T47D (cell line): ENCODE measurements at places on chromosomes 12 and 14.

- DNase-seq, result no peak
Measured at GRCh38 chr14:104794993-104795780, at the start of gene AKT1. TSS of gene AKT1 (minus strand) at chr14:104795748. CDS start at chr14:104792643, 3,105 bp downstream.

DNA sequence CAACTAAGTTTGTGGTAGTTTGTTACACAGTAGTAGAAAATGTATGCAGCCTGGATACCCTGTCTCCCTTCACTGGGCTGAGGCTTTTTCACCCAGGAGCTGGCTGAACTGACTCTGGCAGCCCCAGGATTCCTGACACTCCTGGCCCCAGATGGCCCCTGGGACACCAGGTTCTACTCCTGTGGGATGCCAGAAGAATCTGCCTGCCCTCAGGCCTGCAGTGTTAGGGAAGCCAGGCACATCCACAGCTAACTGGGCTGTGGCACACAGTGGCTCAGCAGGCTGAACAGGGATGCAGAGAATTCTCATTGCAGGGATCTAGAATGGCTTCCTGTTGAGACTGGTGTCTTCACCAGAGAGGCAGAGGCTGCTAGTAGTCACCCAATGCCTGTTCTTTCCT, 8.5 kb downstream of the IFI27 start:
- no peak for DNase-seq

- DNase-seq, result peak; percentile 74
Measured at GRCh38 chr12:40152783-40153383, 47.0 kb upstream of the SLC2A13 start.

DNA sequence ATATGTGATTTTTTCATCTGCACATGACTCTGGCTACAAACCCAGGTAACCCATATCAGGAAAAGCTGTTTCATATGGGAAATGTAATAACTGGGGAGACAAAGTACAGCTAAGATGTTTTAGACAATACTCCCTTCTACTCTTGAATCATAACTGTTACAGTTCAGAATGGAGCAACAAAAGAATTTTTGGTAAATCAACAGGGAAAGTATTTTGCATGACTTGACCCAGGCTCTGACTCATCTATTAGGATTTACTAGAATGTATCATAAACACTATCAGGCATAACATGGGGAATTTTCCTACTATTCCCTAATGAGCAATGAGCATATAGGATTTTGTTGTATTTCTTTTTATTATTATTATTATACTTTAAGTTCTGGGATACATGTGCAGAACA, 553.0 kb downstream of the SLC16A7 start:
- no peak for DNase-seq

GRCh38 chr12:108814462-108815211, 42.7 kb downstream of the SSH1 start:
- DNase-seq, result no peak

DNA sequence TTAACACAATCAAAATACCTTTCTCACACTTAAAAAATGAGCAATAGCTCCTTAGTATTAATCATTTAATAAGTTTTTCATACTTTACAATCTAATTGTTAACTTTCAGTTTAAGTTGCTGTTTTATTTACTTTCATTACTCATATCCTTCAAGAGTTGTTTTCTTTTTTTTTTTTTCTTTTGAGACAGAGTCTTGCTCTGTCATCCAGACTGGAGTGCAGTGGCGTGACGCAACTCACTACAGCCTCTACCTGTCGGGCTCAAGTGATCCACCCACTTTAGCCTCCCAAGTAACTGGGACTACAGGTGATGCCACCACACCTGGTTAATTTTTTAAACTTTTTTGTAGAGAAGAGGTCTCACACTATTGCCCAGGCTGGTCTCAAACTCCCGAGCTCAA, 16.1 kb downstream of the ZBTB1 start:
- DNase-seq, result no peak

- DNase-seq, result no peak
Measured at GRCh38 chr12:39077226-39077625, 171.8 kb upstream of the CPNE8 start.

DNA sequence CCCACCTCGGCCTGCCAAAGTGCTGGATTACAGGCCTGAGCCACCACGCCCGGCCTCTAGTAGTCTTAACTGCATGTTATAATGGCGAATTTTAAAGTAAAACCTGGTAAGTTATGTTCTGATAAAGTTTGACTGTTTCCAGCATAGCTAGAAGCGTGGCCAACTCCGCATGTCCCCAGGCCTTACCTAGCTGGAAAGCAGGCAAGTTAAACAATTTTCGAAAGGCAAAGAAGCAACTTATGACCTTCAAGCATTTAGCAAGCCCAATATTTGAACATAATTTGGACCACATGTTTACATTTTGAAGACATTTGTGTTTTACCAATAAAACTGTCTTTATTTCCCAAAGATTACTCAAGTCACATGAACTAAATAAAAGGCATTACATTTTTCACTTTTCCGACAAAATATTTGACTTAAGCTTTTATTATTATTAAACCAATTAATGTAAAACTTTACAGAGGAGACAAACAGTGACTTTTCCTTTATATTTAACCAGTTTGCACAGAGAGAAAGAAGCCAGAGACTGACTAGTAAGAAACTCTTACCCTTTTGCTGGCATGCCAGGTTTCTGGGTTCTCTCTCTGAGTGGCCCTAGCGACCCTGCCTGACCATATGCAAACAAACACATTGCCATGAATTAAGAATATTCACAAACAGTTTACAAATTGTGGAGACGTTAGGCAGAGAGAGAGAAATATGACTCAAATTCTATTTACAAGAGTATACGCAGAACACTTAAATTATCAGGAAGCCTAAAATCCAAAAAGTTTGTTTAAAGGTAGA, 106.3 kb downstream of the RIN3 start:
- DNase-seq, result peak; percentile 31

DNA sequence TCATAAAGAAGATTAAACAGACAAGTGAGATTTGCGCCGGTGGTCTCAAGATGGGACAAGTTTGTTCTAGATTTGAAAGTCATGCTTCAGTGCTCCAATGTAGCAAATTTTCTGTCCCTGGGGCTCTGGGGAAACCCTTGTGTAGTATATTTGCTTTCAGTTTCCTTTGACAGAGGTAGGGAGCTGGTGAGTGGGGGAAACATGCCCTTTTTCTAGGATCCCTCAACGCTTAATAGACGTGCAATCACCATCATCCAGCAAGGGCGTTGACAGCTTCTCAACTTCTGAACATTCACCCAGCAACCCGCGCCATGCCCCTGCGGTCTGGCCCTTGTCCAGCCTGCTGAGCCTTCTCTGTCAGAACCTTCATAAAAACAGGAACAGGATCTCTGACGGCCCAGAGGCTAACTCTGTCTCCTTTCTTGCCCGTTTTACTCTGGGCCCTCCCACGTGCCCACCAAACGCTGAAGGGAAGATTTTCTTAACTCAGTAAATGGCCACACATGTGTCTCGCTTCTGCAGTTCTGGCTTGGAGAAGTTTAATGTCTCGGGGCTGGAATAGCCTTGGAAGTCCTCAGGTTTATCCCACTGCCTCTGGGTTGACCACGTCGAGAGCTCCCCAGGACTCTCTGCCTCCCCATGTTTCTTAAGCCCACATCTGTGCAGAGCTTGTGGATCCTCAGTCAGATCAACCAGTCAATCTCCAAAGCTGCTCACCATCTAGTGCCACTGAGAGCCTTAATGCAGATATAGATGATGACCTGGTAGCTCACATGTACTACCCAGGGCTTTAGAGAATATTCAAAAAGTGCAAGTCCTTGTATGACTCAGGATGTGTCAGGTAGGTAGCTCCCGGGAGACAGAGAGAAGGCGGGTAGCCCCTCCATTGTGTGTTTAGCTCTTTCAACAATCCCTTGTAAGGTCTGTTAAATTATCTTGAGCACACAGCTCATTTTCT, 58.1 kb upstream of the CCND2 start:
- DNase-seq, result no peak

DNA sequence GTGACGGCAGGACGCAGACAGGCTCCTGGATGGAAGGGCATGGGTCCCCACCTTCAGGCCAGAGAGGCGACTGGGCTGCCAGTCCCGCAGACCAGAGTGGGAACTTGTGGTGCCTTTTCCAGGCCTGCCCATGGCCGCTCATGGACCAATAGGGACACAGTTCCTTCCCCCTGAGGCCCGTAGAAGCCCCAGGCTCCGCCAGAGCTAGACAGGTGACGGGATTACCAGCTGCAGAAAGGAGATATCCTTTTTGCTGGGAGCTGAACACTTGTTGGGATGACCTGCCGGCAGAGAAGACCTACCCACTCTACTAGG, 73.6 kb upstream of the RASSF8 start:
- no peak for DNase-seq

DNA sequence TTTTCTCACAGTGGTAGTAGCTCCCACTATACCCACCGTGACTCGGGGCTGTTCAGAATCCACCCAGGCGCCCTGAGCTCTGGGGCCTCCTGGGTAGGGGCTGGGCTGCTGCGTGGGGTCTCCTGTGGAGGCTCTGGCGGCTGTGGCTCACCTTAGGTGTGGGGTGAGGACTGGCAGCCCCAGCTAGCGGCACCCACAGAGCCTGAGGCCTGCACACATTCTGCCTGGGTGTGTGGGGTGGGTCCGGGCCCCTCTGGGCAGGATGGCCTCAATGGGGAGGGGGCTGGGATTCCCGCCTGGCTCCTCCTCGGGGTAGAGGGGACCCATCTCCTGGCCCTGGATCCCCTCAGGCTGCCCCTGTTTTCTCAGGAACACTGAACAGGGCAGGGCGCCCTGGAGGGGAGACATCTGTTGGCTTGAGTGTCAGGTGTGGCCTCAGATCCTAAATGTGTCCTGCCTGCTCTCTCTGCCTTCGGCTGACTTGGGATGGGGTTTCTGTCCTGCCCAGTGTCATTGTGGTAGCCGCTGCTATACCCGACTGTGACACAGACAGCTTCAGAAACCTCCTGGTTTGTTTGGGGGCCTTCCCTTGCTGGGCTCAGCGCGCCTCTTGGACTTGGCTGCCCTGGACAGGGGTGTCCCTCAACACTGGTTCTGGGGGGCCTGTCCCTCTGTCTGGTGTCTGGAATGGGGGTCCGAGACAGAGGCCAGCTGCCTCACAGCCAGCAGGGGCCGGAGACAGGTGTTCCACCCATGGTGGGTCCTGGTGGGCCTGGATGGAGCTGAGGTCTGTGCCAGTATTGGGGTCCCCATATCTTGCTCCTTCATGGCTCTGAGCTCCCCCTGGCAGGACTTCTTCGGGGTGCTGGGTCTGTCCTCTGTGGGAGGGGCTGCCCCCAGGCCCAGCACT, 354.9 kb downstream of the TMEM121 start:
- no peak for DNase-seq

DNA sequence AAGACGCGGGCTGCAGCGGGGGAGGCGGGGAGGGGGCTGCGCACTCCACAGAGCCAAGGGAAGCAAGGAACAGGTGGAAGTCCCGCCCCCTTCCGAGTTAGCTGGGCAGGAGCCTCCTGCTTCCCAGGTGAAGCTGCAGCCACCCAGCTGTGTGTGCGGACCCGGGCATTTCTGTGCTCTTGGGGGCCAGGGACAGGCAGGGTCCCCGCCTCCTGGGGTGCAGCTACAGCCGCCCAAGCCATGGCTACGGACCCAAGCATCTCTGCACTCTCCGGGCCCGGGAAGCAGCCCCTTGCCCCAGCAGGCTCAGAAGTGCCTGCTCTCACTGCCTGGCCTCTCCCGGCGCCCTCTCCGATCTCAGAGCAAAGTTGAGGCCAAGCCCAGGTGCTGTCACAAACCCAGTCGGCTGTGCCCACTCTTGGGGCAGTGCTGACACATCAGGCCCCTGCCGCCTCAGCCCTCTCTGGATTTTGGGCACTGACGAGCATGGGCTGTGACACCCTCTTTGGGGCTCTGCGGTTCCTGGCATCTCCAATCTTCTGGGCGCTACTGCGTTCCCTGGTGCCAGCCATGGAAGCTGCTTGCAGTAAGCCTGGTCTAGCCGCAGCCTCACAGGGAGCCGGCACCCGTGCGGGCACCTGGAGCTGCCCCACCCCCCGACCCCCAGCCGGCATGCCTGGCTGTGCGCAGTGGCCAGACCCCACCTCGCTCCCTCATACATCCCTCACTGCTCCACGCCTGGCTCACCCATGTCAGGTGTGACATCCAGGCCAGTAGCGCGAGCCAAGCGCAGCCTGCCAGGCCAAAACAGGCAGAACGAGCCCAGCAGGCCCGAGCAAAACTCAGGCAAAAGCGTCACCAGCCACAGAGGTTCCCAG, 8.5 kb upstream of the MGAT4C start:
- peak; percentile 93 for DNase-seq
